Stimulated activated CD8-positive, alpha-beta memory T cell treated with anti-CD3 and anti-CD28 coated beads, Interleukin-15, amount 100 ng/mL, for 4 hours (primary cell): ENCODE measurements at places on chromosomes 2 and 18.

GRCh38 chr2:234745347-234745746, 206.5 kb upstream of the SH3BP4 start:
- no peak for DNase-seq

- DNase-seq: no peak
Observed at GRCh38 chr18:26804519-26804918, 61.0 kb downstream of the AQP4 start.

GRCh38 chr2:2575181-2575577, 244.1 kb upstream of the MYT1L start:
- DNase-seq: no peak

- DNase-seq: no peak
Observed at GRCh38 chr2:20675701-20676352, 8.9 kb downstream of the GDF7 start.

DNA sequence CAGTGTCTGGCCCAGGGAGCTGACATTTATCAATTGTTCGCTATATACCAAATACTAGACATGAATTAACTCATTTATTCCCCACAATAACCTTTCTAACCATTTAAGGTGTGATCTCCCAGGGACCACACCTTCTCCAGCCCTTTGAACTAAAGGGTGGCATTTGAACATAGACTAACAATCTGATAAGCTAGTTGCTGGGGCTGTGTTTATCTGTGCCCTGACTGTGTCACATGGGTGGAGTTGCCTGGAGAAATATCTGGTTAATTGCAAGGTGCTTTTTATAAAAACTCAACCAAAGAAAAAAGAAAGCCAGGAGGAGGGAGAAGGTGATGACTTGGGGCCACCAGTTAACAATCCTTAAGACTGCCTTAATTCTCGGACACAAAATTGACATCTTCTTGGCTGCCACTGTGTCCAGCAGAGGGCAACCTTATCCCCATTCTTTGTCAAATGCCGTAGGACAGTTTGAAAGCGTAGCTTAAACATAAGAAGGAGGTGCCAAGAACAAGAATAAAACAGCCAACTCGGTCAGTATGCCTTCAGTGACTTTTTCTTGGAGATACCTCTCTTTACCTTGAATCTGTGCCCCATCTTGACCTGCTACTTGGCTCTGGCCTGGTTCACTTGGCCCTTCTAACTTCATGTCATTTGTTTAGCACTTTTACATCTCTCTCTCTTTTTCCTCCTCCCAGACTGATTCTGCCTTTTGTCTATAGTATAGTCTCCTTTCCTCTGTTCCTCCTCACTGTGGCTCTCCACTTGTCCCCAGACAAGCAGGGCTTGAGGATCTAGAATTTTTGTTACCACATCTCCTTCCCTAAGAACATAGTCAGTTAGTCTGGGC, 183.4 kb downstream of the MYO3B start:
- DNase-seq: peak; percentile 9

DNA sequence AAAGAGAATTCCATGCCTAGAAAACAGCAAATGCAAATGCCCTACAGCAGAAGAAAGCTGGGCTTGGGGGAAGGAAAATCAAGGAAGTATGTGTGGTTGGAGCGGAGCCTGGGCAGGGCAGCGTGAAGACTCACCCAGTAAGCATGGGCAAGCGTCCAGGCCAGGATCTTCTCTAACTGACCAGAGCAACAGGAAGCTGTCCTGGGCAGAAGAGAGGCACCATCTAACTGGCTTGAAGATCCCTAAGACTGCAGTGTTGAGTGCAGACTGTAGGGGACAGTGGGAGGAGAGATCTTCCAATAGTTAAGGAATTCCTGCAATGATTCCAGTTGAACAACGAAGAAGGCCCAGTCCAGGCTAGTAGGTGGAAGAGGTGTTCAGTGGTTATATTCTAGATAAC, 57.9 kb downstream of the NXPH2 start:
- no peak for DNase-seq
